ENCODE measurements at places on chromosomes 12 and 14.

DNA sequence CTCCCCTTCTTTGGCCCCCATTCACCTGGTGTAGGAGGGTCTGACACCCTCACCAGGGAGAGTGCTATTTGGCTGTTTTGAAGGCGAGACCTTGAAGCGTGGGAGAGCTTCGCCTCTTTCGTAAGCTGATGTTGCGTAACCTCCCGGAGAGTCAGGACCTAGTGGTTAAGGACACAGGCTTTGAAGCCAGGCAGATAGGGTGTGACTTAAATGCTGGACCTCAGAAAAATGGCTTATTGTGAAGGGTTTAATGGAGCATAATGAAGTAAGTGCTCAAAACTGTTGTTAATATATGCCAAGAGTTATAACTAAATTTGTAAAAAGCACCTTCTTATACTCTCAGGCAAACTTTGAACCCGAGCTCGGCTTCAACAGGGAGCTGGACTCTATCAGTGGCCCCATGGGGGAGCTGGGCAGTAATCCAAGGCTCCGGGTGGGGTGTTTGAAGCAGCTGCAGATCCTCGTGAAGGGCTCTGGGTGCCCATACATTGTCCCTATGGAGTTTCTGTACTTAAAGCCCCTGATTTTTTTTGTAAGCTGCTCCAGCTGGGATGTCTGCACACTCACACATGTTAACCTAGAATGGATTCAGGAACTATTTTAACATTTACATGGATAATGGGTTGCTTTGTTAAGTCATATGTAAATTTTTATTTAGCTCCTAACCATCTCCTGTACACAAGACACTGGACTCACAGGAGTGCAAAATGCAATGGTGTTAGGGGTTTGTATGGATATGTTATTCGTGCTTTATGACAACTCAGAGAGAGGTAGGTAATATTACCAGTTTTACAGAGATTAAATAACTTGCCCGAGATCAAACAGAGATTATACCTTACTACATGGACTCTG lies 26.0 kb downstream of the PPFIBP1 start:
- no peak for DNase-seq

GRCh38 chr12:3145033-3145432 lies 67.9 kb downstream of the TSPAN9 start:
- DNase-seq = no peak

DNA sequence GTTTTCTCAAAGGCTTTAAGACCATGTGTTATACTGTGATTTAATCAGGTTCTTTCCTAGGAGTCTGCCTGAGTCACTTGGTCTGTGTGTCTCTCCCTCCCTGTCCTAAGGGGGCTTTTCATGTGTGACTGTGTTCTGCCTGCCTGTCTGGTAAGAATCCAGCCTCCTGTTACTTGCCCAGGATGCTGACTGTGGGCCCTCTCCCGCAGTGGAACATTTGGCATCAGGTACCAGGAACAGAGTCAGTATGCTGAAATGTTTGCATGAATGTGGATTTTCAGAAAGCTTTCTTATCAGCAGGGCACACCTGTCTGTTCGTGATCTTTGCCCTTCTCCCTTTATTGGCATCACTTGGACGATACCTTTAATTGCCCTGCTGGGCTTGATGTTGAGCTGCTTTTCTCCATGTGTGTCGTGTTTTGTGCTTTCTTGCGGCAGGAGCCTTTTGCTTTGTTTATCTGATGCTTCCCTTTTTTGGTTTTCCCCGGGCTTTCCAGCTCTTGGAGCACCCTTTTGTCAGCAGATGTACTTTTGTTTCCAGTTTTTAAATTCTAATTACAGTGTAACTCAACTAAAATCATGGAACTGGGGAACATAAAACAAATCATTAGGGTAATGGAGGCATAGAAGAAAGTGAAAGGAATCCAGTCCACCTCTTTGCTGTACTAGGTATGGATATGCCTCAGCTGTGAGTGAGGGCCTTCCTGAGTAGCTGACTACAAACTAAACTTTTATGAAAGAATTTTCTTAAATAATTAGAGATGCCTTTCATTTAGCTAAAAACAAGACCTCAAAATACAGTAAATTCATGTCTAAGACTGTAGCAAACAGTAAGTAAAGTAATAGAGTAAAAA lies 72.5 kb downstream of the TRAF3 start:
- DNase-seq = no peak

GRCh38 chr14:77618381-77618970 lies 2.0 kb upstream of the SPTLC2 start:
- DNase-seq = no peak

- DNase-seq = no peak
Measured at GRCh38 chr12:22395666-22396065, 61.2 kb upstream of the ST8SIA1 start.

DNA sequence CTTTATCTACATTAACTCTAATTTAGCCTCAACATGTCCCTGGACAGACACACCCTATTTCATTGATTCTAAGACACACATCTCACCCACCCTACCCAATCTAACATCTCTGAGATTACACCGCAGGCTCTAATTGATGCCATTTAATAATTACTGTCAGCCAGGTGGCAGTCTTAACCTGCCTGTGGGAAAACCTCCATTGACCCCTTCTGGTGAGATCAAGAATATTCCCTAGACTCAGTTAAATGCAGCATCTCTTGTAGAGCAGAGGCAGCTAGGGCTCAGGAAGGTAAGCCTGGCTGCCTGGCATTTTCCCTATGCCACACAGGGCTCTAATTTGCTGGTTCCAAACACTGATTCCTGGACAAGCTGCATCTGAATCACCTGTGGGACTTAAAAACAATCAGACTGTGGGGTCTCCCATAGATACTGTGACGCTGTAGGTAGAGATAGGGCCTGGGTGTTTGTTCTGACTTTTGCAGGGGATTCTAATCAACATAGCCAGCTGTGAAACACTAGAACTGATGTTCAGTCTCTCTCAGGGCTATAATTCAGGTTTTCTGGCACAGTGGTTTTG lies 14.3 kb downstream of the MCRS1 start:
- DNase-seq = no peak

GRCh38 chr14:72559202-72559601 lies 334.7 kb downstream of the DPF3 start:
- no peak for DNase-seq

GRCh38 chr12:113235976-113236375 lies 14.7 kb downstream of the TPCN1 start:
- DNase-seq = no peak

DNA sequence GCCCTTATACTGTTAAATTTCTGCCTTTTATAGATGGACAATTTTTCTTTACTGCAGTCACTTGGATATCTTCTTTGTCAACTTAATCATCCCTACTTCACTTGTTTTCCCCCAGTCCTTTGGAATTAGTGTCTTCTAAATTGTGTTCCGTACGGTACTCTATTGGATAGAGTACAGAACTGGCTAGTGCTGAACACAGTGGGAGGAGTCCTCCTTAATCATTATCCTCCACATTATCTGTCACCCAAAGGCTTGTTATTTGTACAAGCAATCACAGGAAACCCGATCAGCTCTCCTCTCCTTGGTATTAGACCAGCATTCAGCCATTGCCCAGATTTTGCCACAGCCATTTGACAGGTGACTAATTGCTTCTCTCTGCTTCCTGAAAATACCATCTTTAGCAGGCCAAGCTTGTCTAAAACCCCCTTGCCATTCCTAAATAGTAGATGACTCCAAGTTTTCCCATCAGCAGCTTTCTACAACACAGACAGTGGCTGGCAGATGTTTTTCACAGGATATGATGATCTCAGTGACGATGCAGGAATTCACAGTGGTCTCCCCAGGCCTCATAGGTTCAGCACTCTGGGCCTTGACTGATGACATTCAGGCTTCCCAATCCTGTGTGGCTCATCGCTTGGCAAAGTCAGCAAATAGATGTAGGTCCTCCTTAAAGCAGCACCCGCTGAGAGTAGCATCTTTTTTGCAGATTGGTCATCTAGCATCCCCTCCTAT lies 216.0 kb upstream of the RGS6 start:
- DNase-seq = no peak

DNA sequence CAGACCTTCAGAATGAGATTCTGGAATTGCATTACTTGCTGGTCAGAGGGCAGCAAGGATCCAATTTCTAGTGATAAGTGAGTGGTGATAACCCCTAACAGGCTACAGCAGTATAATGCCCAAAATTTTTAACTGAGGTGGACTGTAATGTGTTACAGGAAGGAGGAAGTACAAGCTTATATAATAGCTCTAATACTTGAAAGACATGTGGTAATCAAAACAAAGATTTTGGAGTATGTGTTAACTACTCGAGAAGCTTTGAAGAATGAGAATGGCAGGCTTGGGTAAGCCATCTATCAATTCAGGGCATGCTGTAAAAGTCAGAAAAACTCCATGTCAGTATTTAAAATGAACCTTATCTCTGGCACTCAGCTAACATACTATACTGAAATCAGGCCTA lies 70.5 kb downstream of the ANKS1B start:
- DNase-seq = no peak

All from stimulated activated CD8-positive, alpha-beta memory T cell treated with anti-CD3 and anti-CD28 coated beads, Interleukin-4, amount 100 ng/mL, for 24 hours (primary cell).